ENCODE measurements at places on chromosomes 11 and 22.
A peak's percentile ranks its signal among the peaks of the same experiment; 100 is the strongest.

DNA sequence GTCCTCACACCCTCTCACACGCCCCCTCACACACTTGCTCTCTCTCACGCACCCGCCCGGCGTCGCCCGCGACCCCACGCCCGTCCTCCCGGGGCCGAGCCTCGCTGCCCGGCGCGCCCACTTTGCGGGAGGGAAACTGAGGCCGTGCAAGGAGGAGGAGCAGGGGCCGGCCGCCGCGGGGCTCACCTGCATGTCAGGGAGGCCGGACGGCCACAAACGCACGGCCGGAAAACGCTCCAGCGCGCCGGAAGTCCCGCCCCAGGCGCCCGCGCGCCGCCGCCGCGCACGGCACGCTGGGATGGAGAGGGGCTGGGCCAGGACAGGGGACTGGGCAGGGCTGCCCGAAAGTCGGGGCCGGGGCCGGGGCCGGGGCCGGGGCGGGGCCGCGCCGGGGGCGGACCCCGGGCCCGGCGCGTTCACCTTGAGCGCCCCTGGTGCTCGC is at the start of gene CHID1:
CHID1 (minus strand) TSS at position 222 of the 442 bp plus-strand sequence. CDS start 5,994 bp downstream, outside the sequence.
- DNase-seq: peak; percentile 96

- DNase-seq: no peak
Observed at GRCh38 chr22:27996981-27997380, 77.9 kb upstream of the PITPNB start.

DNA sequence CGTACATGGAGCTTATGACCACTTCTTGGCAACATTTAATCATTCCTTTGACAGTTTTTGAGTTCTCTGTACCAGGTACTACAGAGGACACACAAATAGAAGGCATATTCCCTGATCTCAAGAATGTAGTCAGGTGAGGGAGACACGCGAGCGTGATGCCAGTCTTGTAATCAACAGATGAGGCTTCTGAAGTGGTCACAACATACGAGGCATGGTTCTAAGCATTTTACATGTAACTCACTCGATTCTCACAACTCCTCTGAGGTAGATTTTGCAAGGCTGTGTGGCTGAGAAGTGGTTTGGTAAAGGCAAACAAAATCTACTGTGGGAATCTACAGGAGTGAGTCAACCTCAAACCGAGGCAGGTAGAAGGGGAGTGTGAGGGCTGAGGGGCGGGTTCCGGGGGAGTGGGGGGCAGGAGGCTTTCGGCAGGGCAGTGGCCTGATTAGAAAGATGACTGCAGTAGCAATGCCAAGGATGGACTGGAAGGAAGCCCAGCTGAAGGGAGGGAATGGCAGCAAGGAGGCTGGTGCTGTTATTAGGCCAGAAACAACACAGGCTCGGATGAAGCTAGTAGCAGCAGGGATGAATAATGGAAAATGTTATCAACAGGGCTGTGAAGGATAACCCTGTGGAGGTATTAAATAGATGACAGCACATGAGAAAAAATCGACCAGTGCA is 63.8 kb downstream of the ST14 start:
- DNase-seq: no peak

DNA sequence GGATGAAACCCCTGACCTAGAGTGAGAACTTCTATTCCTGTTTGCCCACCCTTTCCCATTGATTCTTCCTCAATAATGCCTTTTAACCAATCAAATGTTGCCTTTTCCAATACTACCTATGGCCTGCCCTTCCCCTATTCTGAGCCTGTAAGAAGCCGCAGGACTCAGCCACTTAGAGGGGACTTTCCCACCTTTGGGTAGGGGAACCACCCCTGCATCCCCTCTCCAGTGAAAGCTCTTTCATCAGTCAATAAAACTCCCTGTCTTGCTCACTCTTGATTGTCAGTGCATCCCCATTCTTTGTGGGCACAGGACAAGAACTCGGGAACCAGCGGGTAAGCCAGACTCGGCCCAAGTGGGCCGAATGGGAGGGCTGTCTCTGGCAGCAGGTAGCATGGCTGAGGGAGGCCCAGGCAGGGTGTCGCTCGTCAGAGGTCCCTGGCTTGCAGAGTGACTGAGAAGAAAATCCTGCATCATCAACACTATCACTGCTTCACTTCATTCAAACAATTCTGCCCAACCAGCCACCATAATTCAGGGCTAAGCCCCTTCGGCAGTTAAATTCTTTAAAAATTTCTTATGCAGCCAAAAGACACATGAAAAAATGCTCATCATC is 30.4 kb downstream of the LDHAL6A start:
- DNase-seq: no peak

GRCh38 chr11:65551572-65552387 is 6.4 kb downstream of the LTBP3 start:
- no peak for DNase-seq

GRCh38 chr22:50687829-50688228 is 15.2 kb downstream of the SHANK3 start:
- no peak for DNase-seq

- peak; percentile 92 for DNase-seq
Observed at GRCh38 chr22:20020533-20021195, at the start of gene TANGO2. Gene TANGO2 (plus strand): TSS chr22:20021110. CDS start chr22:20036799, 15,689 bp downstream.

DNA sequence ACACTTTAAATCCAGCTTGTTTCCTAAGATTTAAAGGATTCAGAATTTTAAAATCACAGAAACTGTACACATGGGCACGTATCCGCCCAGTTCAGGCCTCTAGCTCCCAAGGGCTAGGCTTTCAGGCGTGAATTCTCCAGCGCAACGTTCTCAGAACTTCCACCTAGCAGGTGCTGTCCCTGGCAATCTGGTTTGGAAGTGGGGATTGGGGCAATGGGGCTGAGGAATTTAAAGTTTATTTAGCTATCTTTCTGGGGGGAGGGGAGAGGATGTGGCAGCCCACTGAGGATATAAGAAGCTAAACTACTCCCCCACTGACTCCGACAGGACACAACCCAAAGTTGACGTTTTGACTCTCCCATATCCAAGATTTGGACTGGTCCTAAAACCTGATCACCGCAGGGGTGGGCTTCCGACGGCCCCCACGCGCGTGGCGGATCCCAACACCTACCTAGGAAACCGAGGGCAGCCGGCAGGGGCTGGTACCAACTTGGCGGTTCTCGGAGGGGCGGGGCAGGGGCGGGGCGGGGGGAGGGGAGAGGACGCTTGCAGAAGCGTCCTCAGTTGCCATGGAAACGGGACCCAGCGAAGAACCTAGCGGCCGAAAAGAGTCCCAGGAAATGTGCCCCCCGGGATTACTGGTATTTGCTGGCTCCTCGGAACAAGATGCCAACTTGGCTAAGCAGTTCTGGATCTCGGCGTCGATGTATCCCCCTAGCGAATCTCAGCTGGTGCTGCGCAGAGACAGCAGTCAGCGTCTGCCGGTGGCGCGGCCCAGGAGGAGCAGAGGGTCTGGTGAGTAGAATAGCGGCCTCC is at the start of gene HOATZ:
HOATZ (plus strand) TSS at position 563 of the 816 bp plus-strand sequence; CDS start at position 570, 7 bp downstream.
- no peak for DNase-seq

DNA sequence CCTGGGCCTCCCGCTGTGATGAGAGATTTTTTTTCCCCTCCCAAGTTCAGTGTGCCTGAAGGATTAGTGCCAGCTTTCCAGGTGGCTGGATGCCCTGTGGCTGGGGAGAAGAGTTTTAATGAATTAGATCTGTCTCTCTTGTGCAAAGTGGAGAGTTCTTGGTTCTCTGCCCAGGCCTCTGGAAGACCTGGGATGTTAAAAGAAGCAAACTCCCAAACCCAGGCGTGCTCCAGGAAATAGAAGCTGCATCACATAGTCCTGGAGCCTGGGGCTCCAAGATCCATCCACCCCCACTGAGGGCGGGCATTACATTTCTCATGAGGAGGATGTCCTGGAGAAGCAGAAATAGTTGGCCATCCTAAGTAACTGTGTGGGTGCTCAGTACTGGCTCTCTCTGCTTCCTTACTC is 30.6 kb downstream of the SDHAF2 start:
- DNase-seq: no peak

GRCh38 chr11:57515332-57516060 is at the start of gene SLC43A1:
Gene SLC43A1 (minus strand): TSS chr11:57515702. CDS start chr11:57514111, 1,591 bp downstream.
- no peak for DNase-seq

DNA sequence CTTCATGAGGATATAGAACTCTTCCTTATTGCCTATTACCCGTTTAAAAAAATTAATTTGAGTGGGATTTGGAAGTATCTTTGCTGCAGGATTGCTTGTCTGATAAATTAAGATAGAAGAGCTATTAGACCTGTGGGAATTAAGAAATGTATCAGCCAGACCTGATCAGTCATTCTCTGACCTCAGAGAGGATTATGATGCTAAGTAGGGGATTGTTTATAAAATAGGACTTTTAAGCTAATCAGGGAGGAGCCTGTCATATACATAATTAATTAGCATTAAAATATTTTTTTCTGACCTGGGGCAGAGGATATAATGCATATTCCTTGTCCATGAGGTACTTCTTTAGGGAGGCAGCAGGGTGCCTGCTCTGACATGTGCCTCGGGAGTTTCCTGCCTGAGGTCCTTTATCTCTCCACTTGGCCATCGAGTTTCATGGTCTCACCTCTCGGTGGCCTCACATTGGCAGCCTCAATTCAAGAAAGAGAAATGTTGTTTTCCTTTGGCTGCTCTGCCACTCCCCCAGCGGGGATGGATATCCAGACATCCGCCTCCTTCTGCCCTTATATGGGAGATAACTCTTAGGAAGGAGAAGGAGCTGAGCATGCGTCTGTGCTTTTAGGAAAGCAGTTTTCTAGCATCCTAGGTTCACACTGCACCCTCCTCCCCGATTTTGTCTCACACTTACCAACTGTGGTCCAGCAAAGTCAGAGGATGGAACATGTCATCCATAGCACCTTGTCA is 41.1 kb downstream of the DIXDC1 start:
- peak; percentile 79 for DNase-seq

GRCh38 chr11:45371251-45372115 is 85.3 kb upstream of the SYT13 start:
- peak; percentile 81 for DNase-seq

- no peak for DNase-seq
Observed at GRCh38 chr22:40498420-40499208, 128.2 kb downstream of the SGSM3 start.

DNA sequence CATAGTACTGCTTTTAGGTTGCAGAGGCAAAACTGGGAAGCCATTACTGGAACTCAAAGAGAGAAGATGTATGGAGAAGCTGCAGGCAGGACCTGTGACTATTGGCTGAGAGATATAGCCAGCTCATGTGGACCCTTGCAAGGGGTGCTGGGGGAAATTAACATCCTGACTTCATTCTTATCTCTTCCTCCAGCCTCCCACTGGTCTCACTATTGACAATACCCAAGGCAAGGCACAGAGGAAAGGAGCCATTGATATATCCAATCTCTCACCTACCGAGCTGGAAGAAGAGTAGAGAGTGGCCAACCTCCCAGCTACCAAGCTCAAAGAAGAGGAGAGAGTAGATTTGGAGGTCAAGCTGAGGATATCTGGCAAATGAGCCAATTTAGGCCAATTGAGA is 36.8 kb upstream of the ZBED5 start:
- DNase-seq: no peak

DNA sequence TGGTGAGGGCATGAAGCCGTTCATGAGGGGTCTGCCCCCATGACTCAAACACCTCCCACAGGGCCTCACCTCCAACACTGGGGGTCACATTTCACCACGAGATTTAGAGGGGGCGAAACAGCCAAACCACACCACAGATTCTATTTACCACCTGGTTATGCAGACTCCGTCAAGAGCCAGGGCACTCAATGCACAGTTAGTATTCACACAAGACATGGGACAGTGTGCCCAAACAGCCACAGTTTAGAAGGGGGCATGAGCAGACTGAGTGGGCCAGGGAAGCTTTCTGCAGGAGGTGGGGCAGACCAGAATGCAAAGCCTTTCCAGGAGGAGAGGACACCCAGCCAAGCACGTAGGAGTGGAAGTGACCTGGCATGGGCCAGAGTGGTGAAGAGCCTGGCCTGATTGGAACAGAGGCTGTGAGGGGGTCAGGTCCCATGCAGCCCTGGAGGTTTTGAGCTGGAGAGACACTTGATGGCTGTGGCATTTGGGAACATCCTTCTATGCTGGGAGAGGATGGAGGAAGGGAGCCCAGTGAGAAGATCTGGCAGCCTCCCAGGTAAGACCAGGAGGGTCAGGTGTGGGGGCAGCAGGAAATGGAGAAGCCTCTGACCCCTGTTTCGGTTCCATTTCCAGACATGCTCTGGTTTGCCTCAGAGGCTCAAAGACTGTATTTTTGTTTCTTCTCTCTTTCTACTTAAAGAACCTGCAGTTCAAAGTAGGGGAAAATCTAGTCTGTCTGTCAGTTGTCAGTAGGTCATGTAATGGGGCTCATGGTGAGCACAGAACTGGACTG is 199.1 kb upstream of the NCAM1 start:
- DNase-seq: no peak

- DNase-seq: no peak
Observed at GRCh38 chr11:64647019-64647779, 56.2 kb downstream of the SLC22A12 start.

GRCh38 chr22:24831687-24832086 is 25.7 kb downstream of the SGSM1 start:
- DNase-seq: no peak

DNA sequence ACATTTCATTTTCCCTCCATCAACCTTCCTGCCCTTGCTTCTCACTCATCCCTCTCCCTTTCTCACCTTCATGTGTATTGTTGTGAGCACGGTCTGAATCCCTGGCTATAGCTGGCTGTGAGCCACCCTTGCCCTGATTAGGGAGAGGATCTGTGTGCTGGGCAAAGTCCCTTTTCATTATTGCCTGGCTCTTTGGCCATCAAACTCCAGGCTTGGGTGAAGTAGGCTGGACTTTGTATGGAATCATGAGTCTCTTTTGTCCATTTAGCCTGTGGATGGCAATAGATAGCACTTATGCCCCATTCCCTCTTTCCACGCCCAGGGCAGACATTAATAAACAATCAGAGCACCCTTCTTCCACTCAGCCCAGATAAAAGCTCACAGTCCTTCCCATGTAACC is 6.7 kb downstream of the MYO18B start:
- no peak for DNase-seq

- no peak for DNase-seq
Observed at GRCh38 chr22:47126344-47126811, 363.9 kb downstream of the TBC1D22A start.

GRCh38 chr11:17766590-17766989 is 32.0 kb downstream of the KCNC1 start:
- DNase-seq: no peak

DNA sequence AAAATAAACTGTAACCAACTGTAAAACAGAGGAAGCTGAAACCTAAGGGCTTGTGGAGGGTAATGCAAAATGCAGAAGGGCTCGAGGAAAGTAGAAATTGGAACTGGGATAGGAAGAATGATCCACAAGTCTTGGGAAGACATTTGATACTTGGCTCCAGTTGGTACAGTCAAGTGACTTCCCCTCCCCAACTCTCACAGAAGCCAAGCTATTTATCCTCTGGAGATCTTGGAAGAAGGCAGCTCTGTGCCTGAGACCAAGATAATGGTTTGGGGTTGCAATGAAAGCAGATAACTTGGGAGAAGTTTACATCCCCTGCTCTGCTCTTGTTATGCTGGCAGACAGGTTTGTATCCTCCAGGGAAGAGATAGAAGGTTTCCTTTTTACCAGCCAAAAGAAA is 198.9 kb upstream of the ZC3H12C start:
- no peak for DNase-seq

DNA sequence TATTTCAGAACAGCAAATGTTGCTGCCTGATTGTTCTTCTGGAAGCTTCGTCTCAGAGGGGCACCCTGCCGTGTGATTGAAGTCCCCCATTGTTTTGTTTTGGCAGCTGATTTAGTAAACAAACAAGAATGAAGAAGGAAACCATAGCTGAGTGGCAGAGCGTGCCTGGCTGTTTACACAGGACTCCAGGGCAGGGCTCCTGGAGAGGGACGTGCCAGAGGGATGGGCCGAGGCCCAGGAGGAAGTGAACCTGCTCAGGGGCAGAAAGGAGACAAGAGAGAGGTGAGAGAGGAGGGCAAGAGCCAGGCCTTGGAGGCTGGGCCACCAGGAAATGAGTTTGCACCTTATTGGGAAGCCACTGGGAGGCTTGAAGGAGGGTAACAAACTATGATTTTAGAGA is 85.5 kb upstream of the B3GAT1 start:
- no peak for DNase-seq
